ENCODE measurements at places on chromosomes 11 and 22.

DNA sequence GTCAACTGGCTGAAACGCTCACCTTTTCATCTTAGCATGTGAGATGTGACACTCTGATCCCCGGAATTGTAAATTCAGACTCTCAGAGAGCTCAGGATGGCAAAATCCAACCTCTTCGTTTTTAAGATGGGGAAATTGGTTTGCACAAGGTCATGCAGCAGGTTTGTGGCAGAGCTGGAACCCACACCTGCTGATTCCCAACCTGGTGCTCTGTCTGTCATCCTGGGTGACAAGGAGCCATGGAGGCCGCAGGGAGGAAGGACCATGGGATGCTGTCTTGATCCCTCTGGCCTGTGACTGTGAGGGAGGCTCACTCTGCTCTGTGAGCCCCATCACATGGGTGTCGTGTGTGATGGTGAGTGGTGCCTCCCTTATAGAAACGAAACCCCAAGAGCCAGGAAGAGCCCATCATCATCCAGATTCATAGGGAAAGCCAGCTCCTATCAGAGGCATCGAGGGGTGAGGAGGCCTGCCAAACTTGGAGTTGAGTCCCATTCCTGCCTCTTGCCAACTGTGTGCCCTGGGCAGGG lies 87.4 kb upstream of the SYT13 start:
- no peak for DNase-seq

- no peak for DNase-seq
Observed at GRCh38 chr22:26474682-26475081, 8.9 kb downstream of the HPS4 start.

DNA sequence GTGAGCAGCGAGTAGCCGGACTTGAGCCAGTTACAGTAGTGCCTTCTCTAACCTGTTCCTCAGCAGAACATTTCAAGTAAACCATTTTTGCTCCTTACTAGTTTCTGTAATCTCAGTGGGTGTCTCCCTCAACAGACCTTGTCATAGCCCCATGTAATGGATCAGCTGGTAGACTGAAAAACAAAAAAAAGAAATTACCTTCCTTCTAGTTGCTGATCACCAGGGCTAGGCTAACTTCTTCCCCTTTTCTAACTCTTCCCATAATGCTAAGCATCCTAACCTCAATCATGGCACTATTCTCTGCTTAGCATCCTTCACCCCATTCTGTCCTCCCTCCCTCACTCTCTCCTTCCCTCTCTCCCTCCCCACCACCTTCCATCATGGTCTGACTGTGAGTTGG lies 35.8 kb upstream of the CBX6 start:
- no peak for DNase-seq

- no peak for DNase-seq
Observed at GRCh38 chr22:44985906-44986527, 23.8 kb downstream of the PHF21B start.

DNA sequence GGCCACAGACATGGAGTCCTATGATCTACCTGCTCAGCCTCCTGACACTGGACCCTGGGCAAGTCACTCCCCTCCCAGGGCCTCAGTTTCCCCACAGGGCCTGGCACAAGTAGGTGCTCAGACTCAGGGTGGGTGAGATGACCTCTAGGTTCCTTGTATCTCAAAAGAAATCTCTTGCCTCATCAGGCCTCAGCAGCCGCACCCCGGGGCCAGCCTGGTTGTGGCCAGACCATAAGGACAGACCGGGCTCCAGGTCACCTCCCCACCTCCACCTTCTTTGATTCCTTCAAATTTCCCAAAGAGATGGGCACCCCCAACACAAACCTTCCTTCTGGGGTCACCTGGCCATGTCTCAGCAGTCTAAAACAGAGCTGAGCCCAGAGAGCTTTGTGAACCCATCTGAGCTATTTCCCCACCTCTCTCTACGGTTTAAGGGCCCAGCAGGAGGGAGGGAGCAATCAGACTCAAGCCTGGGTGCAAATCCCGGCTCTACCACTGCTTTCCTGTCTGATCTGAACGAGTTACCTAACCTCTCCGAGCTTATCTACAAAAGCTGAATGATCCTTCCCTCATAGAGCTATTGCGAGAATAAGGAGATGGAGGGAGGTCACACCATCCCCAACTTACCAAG lies 2.5 kb upstream of the APOL4 start:
- DNase-seq, result no peak

DNA sequence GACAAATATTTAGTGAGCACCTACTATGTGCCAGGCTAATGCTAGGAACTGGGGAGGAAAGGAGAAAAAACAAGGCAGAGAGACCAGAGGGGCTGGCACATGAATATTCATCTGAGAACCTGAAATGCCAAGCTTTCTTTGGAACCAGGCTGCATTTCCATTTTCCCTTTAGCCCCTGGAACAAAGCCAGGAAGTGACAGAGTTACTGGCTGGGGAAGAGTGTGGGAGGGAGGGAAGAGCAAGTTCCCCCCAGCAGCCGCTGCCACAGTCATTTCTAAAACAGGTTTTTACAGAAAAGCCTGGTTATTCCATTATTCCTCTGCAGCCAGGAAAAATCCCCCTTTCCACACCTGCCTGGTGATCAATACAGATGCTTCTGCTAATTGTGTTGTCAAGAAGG lies 97.0 kb downstream of the SPON1 start:
- no peak for DNase-seq
